ENCODE measurements at places on chromosomes 1 and 21.

DNA sequence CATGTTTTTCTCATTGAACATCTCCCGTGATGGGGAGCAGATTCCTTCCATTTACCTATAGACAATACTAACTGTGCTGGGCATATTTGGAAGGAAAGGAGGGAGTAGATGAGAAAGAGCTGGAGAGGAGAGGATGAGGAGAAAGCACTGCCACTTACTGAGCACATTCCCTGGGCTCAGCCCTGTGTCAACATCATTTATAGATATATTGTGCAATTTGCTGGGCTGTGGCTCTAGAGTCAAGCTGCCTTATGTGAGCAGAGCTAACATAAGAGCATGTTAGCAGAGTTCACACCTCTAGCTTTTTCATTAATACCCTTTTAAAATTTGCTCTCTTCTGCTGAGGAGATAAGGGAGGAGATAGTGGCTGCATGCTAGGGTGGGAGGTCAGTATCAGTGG lies 22.3 kb upstream of the CD53 start:
- no peak for DNase-seq

GRCh38 chr21:33755354-33755753 lies 113.1 kb downstream of the ITSN1 start:
- peak; percentile 36 for DNase-seq

DNA sequence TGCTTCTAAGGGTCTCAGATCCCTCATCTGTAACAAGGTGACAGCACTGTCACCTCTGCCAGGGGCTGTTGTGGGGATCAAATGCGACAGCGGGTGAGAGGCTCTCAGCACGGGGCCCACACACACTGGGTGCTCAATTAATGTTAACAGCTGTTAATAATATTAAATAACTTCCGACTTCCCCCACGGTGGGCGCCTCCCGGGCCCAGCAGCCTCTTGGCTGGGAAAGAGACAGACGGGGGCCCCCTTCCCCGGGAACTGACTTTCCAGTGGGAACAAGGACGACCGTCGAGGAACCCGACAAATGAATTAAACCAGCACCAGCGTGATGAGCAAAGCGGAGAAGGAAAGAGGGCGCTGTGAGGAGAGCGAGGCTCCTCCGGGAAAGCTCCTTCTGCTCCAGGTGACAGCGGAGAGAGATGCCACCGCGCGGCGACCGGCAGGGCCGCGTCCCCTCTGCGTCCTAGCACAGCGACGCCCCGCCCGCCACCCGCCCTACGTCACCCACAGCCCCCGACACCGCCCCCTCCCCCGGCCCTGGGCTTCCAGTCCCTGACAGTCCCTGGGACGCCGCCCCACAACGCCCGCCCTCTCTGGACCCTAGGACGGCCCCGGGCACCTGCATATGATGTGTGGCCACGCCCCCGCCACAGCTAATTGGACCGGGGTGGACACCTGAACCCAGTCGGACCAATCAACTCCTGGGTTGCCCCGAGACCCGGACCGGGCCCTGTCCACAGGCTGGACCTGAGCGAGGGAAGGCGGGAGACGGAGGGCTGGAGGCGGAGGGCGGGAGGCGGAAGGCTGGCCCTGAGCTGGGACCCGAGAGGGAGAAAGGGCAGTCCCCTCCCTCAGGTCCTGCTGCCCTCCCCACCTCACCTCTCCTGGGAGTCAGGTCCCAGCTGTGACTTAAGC lies 38.2 kb downstream of the MATN1 start:
- DNase-seq = no peak

- DNase-seq = no peak
These were observed 59.0 kb downstream of the BRINP2 start for GRCh38 chr1:177229781-177230180.

DNA sequence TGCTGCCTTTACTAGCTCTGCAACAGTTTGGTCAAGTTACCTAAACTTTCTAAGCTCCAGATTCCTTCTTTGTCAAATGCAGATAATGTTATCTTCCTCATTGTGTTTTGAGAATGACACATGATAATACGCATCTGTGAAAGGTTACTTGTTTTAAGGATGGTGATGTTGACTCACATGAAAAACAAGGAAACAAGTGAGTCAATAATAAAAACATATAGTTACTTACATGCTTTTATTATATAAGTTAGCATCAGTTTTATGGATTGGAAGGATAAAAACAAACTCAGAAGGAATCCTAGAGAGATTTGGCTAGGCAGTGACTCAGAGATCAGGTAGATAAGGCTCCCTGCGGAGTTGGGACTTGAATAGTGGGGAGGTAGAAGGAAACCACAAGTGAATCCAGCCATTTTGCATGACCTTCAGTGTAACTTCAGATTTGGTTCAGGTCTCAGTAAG lies 144.6 kb downstream of the LMO4 start:
- no peak for DNase-seq

- DNase-seq = no peak
These were observed 48.7 kb downstream of the NENF start for GRCh38 chr1:212481438-212481767.

DNA sequence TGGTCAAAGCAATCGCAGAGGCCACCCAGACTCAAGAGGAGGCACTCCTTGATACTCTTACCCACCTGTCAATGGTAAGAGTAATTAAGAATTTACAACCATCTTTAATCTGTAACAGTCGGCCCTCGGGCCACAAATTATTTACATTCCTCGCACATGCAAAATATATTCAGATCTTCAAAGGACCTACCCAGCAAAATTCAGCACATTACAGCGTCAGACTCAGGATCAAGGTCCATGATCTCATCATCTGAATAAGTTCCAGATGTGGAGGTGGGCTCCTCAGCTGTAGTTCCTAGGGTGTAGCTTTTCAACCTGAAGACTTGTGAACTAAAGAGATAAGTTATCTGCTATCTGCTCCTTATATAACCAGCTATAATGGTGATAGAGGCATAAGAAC lies 17.1 kb upstream of the RNF11 start:
- DNase-seq = no peak

DNA sequence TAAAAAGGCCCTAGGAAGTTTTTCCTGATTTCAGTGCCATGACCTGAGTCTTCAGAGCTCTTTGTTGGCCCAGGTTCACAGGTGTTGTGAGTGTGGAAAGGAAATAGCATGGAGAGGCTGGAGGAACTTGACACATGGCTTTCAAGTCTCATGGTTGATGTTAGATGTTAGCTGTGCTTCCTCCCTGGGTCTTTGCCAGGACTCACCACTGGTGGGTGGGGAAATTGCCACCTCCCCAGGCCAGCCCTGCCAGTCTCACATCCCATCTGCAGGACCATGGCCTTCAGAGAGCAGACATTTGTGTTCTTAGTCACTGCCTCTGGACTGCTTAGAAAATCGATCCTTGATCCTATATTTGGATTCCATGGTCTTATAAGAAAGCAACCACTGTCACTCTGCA lies 383.2 kb downstream of the DISC1 start:
- DNase-seq = no peak

DNA sequence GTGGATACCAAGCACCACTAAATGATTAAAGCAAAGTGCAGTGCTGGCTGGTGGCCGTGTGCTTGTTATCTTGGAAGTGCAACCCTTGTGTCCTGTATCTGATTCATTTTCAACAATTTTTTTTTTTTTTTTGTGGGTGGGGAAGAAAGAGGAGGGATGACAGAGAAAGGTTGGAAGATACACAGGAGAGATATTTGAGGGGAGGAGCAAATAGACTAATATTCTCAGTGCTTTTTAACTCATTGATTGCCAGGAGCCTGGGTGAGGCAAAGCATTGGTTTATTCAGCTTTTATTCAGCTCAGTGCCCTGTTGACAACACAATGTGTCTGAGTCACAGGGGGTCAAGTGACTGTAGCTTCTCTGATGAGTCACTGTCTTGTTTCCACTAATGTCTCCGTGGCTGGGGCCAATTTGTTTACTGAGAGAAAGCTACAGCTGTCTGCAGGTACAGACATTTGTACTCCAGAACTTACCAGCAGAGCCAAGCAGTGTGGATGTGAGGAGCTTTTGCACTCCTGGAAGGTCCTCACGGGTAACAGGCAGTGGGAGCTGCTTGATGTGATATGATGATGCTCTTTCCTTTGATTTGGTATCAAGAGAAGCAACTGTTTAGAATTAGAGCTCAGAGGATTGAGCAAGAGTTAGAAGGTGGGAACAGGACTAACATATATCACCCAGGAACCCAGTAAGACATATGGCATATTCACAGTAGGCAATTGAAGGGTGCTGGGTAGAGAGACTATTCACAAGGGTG lies 23.6 kb upstream of the DNM3 start:
- DNase-seq = peak; percentile 73

- DNase-seq = no peak
These were observed 62.9 kb upstream of the LRP8 start for GRCh38 chr1:53390736-53391135.

DNA sequence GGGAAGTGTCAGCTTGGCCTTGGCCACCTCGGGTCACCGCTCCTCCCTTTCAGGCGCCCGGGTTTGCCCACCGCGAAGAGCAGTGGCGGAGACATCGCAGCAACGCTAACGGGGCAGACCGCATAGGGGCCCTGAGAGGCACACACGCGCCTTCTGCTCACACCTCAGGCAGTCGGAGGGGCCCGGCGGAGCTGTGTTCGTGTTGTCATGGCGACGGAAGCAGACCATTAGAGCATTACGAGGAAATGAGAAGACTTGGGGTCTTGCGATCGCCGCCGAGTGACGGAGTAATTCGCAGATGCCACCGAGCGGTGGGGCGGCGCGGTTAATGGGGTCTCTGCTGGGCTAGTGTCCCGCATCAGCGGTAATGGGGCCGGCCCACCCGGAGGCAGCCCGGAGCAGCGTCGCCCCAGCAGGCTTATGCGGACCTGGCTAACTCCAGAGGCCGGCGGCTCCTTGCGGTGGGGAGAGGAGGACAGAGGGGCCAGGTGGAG lies 144.1 kb downstream of the TNR start:
- DNase-seq = no peak

- peak; percentile 62 for DNase-seq
These were observed at the start of gene RHOU for GRCh38 chr1:228734881-228735801. TSS of gene RHOU (plus strand) at chr1:228735479. CDS start at chr1:228735743, 264 bp downstream.

DNA sequence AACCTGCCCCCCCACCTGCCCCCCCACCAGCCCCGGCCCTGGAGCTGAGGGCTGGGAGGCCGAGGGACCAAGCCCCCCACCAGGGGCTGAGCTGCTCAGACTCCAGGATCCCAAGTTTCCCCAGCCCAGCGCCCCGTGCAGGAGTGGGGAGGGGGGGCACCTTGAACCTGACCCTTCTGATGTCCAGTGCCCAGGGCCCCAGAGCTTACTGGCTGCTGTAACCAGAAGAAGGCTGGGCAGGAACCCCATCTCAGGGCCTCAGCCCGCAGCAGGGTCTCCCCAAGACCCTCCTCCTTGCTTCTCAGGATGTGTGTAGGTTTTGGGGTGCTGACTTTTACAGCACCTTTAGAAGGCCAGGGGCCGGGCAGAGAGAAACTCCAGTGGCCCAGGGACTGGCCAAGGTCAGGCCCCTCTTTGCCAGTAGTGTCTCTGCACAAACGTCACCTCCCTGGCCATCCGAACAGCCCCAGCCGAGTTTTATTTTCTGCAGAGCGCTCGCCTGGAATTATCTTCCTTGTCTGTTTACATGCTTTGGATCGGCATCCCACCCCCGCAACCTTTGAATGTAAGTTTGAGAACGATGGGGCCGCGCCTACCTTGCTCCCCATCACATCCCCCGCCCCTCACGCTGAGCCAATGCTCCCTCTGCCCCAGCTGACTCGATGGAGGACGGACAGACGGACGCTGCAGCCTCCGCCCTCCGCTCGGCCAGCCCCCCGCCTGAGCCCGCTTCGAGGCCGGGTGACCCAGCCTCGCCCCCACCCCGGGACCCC lies 70.1 kb upstream of the CASZ1 start:
- DNase-seq = no peak

DNA sequence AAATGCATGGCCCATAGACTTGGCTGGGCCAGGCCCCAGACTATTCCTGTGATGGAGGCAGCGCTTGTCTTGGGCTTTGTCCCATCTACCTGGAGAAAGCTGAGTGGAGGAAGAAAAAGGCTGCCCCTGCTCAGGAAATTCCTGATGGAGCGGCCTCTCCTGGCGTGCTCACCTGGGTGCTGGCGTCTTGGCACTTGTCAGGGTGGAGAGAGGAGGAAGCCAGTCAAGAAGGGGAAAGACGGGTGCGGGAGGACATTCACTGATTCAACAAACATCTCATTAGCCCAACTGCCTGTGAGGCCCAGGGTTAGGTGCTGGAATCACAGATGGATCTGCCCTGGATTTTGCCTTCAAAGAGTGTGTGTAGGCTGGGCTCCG lies 16.1 kb downstream of the ALPL start:
- no peak for DNase-seq

GRCh38 chr1:192817246-192817645 lies 8.4 kb downstream of the RGS2 start:
- DNase-seq = no peak

DNA sequence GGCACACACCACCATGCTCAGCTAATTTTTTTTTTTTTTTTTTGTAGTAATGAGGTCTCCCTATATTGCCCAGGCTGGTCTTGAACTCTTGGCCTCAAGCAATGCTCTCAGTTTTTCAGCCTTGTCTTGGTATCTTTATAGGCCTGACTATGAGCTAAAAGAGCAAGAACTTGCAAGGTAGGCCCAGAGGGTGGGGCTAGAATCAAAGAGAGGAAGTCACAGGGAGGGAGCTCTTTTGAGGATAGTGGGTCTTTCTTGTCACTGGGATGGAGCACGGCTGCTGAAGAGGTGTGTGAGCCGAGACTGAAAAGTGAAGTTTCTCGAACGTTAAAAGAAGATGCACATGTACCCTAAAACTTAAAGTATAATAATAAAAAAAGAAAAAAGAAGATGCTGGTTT lies 260.0 kb upstream of the BEND5 start:
- no peak for DNase-seq

- no peak for DNase-seq
These were observed 232.7 kb downstream of the TTLL7 start for GRCh38 chr1:83766241-83766691.

DNA sequence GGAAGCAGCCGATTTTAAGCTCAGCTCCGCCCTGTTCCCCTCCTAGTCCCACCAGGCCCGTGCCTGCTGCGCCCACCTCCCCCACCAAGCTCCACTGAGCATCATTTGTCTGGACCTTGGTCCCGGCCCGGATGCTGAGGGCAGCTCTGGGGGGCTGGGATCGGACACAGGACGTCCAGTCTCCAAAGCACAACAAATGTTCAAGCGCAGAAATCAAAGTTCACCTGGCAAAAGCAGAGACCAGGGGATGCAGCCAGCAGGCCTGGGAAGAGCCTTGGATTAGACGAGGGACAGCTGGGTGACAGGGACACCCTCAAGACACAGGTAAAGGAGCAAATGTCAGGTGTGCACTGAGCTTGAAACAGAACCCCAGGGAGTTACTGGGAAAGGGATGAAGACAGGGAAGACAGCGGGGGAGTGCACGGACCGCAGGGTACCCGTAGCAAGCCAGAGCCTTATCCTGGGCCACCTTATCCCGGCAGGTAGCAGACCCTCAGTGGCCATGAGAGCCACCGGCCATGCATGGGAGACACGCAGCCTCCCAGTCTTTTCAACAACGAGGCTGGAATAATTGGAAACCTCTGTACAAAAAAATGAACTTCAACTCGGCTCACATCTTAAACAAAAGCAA lies 22.2 kb upstream of the TMEM52 start:
- DNase-seq = no peak
